Activated T-cell treated with anti-CD3 and anti-CD28 coated beads for 48 hours (primary cell): ENCODE measurements at places on chromosomes 5 and 9.

GRCh38 chr9:68739621-68740174 lies 34.7 kb downstream of the PIP5K1B start:
- DNase-seq = no peak

GRCh38 chr9:85009251-85009650 lies 339.7 kb downstream of the NTRK2 start:
- DNase-seq = no peak

DNA sequence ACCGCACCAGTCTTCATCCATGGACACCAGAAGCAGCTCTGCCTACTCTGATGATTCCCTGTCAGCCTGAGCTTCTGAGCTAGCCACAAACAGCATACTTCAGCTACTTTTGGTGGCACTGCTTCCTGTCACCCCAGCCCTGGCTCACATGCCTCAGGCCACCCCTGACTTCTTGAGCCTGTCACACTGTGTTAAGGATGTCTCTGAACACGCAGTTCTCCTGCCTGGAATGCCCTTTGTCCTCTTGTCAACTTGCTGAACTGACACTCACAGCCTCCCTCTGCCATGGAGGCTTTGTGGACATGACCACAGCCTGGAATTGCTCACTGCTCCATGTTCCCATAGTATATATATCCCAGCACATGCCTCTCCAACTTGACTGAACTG lies 7.2 kb downstream of the MACROH2A1 start:
- no peak for DNase-seq

DNA sequence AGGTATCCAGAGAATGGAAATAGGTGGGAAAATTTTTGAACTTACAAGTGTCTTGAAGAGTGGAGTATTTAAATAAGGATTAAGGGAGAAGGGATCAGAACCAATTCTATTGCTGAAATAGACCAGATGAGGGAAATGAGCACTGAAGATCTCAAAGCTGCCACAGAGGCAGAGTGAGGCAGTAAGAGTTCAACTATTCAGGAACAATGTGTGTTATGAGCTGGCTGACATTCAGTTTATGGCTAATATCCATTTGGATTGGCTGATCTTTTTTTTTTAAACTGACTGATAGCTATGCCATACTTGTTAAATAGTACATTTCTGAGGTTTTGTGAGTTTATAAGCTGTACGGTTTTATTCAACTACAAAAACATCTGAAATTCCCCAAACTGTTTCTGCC lies 95.3 kb upstream of the GNA14 start:
- no peak for DNase-seq

GRCh38 chr5:96066386-96066719 lies 104.7 kb upstream of the ELL2 start:
- no peak for DNase-seq

GRCh38 chr5:109584986-109585599 lies 104.6 kb upstream of the MAN2A1 start:
- DNase-seq = no peak

DNA sequence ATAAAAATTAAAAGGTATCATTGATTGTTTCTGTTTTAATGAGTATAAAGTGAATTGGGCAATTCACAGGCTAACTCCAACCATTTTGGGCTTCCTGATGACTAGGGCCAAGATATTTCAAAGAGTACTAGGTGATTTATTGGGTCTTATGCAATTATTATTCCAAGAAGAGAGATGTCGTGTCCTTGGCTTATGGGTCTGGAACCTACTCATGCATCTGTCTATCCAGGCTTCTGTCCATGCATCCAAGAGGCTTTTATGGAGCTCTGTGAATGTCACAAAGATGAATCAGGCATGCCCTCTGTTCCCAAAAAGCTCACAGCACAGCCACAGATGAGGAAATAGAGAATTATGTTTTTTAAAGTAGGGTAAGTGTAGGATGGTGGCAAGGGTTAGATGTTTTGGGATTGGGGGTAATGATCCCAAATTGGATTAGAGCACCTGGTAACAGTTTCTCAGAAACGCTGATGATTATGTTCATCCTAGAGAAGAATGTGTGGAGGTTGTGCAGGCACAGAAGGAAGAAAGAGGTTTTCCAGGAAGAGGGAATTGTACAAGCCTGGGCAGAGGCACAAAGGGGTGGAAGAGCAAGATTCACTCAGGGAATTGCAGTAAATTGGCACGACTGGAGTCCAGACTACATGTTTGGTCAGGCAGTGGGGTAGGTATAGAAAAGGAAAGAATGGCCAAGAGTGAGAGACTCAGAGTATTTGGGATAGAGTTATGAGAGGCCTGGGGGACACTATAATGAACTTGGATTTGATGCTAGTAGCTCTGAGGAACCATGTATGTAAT lies 83.0 kb upstream of the TNC start:
- DNase-seq = no peak
